ENCODE measurements at places on chromosomes 13 and 19.

DNA sequence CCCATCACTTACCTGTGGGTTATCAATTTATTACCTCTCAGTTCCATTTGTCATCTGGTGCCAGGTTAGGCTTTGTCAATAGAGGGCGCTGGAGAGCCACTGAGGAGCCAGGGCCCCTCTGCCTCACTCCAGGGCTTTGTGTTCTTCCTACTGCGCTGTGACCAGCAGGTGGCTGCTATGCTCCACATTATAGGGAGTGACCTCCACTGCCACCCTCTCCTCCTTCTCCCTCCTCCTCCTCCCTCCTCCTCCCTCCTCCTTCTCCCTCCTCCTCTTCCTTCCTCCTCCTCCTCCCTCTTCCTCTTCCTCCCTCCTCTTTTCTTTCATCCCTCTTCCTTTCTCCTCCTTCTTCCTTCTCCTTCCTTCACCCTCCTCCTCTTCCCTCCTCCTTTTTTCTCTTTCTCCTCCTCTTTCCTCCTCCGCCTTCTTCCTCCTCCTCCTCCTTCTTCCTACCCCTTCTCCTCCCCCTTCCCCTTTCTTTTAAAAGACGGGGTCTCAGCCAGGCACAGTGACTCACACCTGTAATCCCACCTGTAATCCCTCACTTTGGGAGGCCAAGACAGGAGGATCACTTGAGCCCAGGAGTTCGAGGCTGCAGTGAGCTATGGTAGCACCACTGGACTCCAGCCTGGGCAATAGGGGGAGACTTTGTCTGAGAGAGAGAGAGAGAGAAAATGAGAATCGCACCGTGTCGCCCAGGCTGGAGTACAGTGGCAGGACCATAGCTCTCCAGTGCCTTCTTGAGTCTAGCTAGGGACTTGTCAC, 10.3 kb upstream of the ZBTB32 start:
- peak; percentile 95 for DNase-seq

GRCh38 chr13:78759704-78760103, 100.7 kb upstream of the OBI1 start:
- no peak for DNase-seq

GRCh38 chr13:113839536-113840204, 24.2 kb downstream of the GAS6 start:
- DNase-seq = no peak

DNA sequence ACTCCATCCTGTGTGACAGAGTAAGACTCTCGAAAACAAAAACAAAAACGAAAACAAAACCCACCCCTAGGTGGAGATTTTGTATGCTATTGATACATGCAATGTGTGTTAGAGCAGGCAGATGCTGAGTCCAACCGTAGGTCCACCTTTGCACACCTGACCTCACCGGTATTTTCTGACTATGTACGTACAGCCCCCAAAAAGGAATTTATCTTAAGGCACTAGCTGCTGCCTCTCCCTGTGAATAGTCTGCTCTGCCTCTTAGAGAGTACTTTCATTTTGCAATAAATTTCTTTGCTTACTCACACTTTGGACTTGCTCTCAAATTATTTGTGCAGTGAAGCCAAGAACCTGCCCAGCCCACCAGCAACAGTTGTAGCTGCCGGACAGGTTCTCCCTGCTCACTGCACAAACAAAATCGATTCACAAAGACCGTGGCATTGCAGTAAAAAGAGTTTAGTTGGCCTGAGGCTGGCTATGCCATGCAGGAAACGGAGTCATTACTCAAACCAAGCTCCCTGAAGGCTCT, 8.2 kb upstream of the ZNF77 start:
- DNase-seq = no peak

GRCh38 chr13:105655046-105655445, 880.4 kb downstream of the EFNB2 start:
- no peak for DNase-seq

- DNase-seq = no peak
These were observed 5.2 kb downstream of the NXNL1 start for GRCh38 chr19:17455308-17456123.

GRCh38 chr19:9861503-9861902, 26.4 kb downstream of the PIN1 start:
- DNase-seq = no peak

- DNase-seq = no peak
These were observed 5.4 kb downstream of the RNU6-9 start for GRCh38 chr19:898663-899062.

DNA sequence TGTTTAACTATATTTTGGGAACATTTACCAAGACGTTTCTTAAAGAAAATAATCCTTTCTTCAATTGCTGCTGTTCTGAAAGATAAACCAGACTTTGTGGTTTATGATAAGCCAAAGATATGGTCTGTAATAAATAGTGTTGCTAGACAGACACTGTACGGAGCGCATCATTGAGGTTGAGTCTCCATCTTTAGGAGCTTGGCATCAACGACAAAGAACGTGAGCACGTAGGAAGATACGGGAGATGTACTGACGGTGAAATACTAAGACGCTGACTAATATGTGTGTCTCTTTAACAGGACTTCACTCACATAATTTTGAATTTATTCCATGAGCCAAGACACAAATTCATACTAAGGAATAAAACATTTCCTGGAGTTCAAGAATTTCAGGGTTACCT, 16.2 kb downstream of the TEX29 start:
- no peak for DNase-seq

DNA sequence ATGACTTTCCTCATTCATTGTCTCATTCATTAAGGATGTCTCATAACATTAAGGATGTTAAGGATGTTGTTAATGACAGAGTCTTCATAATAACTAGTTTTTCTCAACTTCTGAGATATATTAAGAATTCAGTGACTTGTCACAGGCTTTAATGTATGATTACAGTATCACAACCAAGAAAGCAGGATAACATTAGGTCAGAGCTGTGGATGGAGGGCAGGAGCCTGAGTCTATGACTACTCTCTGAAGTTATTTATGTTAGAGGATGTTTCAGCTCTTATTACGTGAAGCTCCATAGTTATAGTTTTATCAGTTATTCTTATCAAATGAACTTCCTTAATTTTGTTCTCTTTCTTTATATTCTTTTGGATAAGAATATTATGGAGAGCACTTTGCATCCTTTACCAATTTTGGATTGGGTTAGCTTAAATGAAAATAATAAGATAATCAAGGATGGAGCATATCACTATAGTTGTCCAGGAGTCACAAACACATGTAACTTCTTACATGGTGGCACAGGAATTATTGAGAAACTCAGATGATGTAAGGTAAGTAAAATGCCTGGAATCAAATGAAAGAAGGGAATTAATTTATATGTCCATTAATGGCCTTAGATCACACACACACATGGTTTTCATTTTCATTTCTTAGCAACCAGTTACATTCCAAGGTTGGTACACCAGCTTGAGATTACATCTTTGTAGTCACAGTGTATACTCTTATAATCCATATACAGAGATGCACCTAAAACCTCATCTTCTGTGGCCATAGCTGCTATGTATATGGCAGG, 57.0 kb downstream of the SLC10A2 start:
- DNase-seq = no peak

- DNase-seq = no peak
These were observed 10.0 kb downstream of the NKPD1 start for GRCh38 chr19:45150751-45151281.

DNA sequence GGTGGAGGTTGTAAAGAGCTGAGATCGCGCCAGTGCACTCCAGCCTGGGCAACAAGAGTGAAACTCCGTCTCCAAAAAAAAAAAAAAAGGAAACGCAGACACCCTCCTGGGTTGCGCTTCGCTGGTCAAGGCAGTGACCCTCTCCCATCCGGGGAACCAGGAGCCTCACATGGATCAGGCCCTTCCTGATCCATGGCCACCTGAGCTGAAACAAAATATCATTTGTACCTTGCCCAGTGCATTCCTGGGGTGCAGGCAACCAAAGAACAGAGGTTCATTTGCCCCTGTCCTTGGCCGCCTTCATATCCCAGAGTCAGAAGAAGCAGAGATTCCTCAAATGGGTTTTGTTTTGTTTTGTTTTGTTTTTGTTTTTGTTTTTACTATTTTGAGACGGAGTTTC, 8.0 kb upstream of the LSM4 start:
- DNase-seq = no peak

- no peak for DNase-seq
These were observed 970.5 kb downstream of the UQCRFS1 start for GRCh38 chr19:28242317-28242927.

- no peak for DNase-seq
These were observed 23.1 kb upstream of the SPRY2 start for GRCh38 chr13:80363890-80364503.

DNA sequence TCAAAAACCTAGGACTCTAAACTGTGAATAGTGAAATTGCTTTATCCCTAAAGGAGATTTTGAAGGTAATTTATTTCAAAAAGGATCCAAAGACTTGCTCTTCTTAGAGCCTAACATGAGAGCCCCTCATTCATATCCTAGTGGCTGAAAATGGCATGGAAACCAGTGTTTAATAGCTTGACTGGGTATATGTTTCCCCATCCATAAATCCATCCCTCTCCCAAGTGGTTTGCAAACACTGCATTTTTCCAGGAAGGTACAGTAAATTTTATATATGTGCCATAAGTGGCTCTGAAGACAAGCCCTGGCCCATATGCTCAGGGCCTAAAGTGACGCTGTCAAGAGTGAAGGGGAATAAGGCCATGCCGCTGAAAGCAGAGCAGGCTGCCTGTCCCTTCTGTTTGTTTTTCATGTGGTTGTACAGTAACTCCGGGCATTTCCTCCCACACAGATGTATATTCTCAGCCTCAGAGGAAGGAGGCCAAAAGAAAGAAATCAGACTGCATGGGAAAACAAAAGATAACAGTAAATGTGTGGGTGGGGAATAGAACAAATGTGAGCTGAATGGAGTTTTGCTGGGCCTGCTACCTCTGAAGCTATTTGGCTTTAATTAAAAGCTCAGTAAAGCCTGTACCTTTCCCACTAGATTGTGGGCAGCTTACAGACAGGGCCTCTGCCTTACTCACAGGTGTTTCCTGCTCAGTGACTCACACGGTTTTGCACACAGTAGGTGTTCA, 181.9 kb downstream of the PCDH9 start:
- no peak for DNase-seq

DNA sequence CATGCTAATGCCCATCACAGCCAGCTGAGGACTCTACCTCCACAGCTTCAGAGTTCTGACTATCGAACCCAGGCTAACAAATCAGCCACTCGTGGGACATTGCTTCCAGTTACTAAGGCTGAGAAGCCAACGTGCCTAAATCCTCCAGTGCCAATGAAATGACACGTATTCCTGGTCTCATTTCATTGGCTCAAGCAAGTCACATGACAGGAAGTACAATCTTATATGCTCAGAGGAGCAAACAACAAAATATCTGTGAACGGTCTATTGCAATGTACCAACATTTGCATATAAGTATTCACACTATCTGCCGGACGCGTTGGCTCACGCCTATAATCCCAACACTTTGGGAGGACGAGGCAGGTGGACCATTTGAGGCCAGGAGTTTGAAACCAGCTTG, 12.8 kb upstream of the IZUMO2 start:
- no peak for DNase-seq

DNA sequence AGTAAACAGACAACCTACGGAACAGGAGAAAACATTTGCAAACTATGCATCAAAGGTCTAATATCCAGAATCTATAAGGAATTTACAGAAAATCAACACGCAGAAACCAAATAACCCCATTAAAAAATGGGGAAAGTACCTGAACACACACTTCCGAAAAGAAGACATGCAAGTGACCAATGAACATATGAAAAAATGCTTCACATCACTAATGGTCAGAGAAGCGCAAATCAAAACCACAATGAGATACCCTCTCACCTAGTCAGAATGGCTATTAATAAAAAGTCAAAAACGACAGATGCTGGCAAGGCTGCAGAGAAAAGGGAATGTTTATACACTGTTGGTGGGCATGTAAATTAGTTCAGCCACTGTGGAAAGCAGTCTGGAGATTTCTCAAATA, 29.5 kb downstream of the SLC25A15 start:
- DNase-seq = no peak

- DNase-seq = no peak
These were observed 5.1 kb upstream of the EPS8L1 start for GRCh38 chr19:55070466-55071128.

DNA sequence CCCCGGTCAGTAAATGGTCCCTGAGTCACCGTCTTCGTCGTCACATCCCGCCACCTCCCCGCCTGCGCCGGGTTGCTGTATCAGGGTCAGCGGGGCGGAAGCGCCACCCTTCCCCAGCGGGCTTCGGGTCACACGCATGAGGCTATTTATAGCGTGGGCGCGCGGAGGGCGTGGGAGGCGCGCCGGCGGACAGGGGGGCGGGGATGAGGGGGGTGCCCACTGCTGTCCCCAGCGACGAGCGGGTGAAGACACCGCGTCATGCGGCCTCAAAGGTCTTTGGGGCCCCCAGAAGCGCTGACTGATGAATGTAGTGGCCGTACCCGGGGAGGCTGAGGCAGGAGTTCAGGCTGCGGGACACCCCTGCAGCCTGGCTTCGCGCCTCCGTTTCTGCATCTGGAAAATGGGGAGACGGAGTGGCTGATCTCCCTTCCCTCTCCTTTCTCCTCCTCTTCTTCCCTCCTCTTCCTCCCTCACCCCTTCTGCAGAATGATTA, 7.9 kb downstream of the UNC13A start:
- DNase-seq = no peak

- no peak for DNase-seq
These were observed 108.4 kb upstream of the NBEA start for GRCh38 chr13:34833562-34834182.

Data from esophagus muscularis mucosa (tissue), 4 donors.